Progenitor cell of endocrine pancreas (in vitro differentiated cells): ENCODE measurements at places on chromosomes 6 and 20. TPM values are rescaled to one million over a fixed set of nuclear protein-coding genes. Genes with fewer than 3 reads are reported as not detected.

GRCh38 chr6:80210618-80211017 is 104.1 kb downstream of the BCKDHB start:
- H3K4me1 ChIP-seq, result peaks cover 17% of the 10 kb centered on the region
- H3K4me3 ChIP-seq, result no peak overlapping the region
- peaks cover 7% of the 10 kb centered on the region for H3K36me3 ChIP-seq
- H3K27me3 ChIP-seq, result no peaks in the 10 kb centered on the region
- DNase-seq, result no peak
- peak overlapping the region; percentile 38 for H3K27ac ChIP-seq

GRCh38 chr6:163181666-163182180 is 232.8 kb upstream of the QKI start:
- no peaks in the 10 kb centered on the region for H3K36me3 ChIP-seq
- peaks cover 24% of the 10 kb centered on the region for H3K27me3 ChIP-seq
- no peak overlapping the region for H3K4me3 ChIP-seq
- DNase-seq, result no peak
- H3K27ac ChIP-seq, result no peak overlapping the region

DNA sequence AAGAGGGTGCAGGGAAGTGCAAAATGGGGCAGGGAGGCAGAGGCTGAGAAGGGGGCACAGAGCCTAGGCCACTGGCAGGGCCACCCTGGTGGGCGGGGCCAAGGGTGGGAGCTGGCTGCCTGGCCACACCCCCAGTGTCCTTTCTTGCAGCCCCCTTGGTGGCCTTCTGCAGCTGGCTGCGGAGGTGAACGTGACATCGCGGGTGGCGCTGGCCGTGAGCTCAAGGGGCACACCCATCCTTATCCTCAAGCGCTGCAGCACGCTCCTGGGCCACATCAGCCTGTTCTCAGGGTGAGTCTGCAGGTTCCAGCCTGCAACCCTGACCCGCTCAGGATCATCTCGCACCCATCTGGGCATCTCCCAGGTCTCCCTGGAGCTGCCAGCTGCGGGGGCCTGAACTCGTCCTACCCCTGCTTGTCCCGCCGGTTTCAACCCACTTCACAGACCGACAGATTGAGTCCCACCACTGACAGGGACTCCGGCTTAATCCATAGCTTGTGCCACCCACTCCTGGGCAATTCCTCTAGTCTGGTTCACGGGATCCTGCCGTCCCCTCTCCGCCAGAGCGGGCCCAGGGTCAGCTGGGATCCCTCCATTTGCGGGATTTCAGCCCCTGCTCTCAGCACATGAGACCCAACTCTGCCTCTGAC is 6.2 kb downstream of the BPIFB3 start:
- DNase-seq, result no peak
- H3K4me1 ChIP-seq, result no peaks in the 10 kb centered on the region
- no peaks in the 10 kb centered on the region for H3K36me3 ChIP-seq

GRCh38 chr6:1611322-1611571 is 1.5 kb downstream of the FOXC1 start:
- H3K4me3 ChIP-seq, result no peak overlapping the region
- DNase-seq, result no peak
- no peak overlapping the region for H3K27ac ChIP-seq
- peaks cover 12% of the 10 kb centered on the region for H3K4me1 ChIP-seq
- no peaks in the 10 kb centered on the region for H3K36me3 ChIP-seq

DNA sequence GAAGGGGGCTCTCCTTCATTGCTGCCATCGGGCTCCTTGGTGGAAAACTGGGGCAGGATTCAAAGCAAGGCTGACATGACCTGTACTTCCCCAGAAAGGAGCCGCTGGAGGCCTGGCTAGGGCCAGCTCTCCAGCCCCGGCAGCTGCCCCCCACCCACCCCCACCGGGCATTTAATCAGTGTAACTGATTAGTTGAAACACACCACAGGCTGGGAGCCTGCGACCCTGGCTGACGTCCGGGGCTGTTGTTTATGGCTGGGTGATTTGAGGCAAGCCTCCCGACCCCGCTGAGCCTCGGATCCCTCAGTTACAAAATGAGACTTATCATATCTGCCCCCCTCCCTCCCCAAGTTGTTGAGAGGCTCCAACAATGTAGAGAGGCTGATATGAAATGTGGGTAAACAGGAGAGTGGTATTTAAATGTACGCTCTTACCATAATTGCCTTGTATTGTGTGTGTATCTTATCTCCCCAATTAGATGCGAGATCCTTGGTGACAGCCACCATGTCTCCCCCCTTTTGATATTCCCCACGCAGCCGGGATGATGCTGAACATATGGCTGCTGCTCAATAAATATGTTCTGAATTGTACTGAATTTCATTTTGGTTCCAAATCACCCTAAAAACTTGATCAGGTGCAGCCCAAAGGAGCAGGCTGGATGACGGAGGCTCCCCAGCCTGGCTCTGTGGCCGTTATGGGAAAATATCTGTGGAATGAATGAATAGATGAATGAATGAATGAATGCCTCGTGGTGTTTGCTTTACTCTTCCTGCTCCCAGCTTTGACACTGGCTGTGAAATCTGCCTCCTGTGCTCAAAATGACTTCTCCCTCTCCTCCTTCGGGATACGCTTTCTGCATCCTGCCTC is 31.8 kb upstream of the APCDD1L start:
- no peaks in the 10 kb centered on the region for H3K36me3 ChIP-seq
- no peak overlapping the region for H3K27ac ChIP-seq
- peaks cover 17% of the 10 kb centered on the region for H3K4me1 ChIP-seq
- no peak overlapping the region for H3K4me3 ChIP-seq

DNA sequence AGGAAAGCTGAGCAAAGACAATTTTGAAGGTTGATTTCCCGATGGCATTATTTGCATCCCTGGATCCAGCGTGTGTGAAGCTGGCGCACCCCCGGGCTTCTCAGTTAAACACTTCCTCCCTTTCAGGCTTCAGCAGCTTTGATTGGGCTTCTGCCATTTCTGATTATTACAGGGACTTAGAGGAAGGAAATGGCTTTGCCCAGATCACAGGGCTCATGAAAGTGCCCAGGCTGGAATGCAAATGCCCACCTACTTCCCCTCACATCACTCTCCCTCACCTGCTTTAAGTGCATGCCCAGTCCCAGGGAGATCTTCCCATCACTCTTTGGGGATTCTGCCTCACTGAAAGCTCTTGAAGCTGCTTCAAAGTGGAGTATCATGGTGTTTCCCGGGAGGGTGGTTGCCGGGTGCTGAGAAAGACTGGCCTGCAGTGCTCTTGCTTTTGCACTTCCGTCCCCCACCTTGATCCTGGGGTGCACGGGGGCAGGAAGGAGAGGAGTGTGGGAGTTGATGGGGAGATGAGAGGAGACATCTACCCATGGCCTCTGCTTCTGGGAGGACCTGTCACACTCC is 28.3 kb downstream of the PHACTR3 start:
- no peak overlapping the region for H3K27ac ChIP-seq
- H3K4me1 ChIP-seq, result peaks cover 4% of the 10 kb centered on the region
- no peak overlapping the region for H3K4me3 ChIP-seq
- H3K27me3 ChIP-seq, result peaks cover 2% of the 10 kb centered on the region
- no peaks in the 10 kb centered on the region for H3K36me3 ChIP-seq
- DNase-seq, result no peak

- H3K36me3 ChIP-seq, result no peaks in the 10 kb centered on the region
- no peaks in the 10 kb centered on the region for H3K4me1 ChIP-seq
- peaks cover 24% of the 10 kb centered on the region for H3K27me3 ChIP-seq
Measured at GRCh38 chr20:24701027-24701426, 231.6 kb downstream of the SYNDIG1 start.

GRCh38 chr6:101395345-101395744 is 1.8 kb downstream of the GRIK2 start:
- DNase-seq, result no peak
- H3K4me3 ChIP-seq, result no peak overlapping the region
- peaks cover 16% of the 10 kb centered on the region for H3K4me1 ChIP-seq
- no peaks in the 10 kb centered on the region for H3K36me3 ChIP-seq

- no peak overlapping the region for H3K4me3 ChIP-seq
- DNase-seq, result no peak
- H3K36me3 ChIP-seq, result peaks cover 23% of the 10 kb centered on the region
- H3K27ac ChIP-seq, result no peak overlapping the region
- no peaks in the 10 kb centered on the region for H3K27me3 ChIP-seq
Measured at GRCh38 chr6:17622144-17622543, 22.0 kb downstream of the FAM8A1 start.

GRCh38 chr6:108661430-108661829 is 100.7 kb downstream of the FOXO3 start:
- peak overlapping the region; percentile 59 for H3K27ac ChIP-seq
- H3K36me3 ChIP-seq, result peaks cover 14% of the 10 kb centered on the region
- no peak overlapping the region for H3K4me3 ChIP-seq

GRCh38 chr6:138944412-138944811 is 43.6 kb downstream of the REPS1 start:
- no peak overlapping the region for H3K27ac ChIP-seq
- no peak for DNase-seq
- H3K36me3 ChIP-seq, result peaks cover 19% of the 10 kb centered on the region
- peaks cover 7% of the 10 kb centered on the region for H3K4me1 ChIP-seq
- no peak overlapping the region for H3K4me3 ChIP-seq

- H3K36me3 ChIP-seq, result peaks cover 1% of the 10 kb centered on the region
- DNase-seq, result no peak
- peaks cover 26% of the 10 kb centered on the region for H3K4me1 ChIP-seq
Measured at GRCh38 chr6:63644668-63645326, 9.2 kb downstream of the PHF3 start.

- H3K36me3 ChIP-seq, result no peaks in the 10 kb centered on the region
- no peak overlapping the region for H3K27ac ChIP-seq
- H3K27me3 ChIP-seq, result no peaks in the 10 kb centered on the region
- DNase-seq, result no peak
- H3K4me1 ChIP-seq, result peaks cover 3% of the 10 kb centered on the region
Measured at GRCh38 chr6:35973670-35974222, 50.7 kb downstream of the SLC26A8 start.

DNA sequence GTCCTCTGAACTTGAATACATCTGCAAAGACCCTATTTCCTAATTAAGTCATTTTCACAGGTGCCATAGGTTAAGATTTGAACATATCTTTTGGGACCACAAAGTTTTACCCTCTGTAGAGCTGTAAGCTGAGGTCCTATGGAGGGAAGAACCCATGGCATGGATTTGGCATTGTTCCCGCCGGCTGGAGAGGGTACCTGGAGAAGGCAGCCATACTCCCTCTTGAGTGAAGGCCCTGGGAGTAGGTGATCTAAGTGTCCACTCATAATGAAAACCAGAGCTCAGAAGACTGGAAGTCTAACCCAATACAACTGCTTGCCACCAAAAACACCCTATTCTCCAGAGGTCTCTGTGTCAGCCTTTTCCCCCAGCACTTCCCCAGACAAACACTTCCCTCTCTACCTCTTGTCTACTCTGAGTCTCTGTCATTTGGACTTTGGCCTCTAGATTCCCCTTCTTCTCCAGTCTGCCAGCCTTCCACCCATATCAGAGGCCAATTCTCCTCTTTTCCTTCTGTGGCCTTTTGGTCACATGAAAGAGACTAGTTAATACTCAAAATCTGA is 363.9 kb downstream of the MAFB start:
- H3K27me3 ChIP-seq, result peaks cover 2% of the 10 kb centered on the region
- DNase-seq, result no peak
- H3K4me1 ChIP-seq, result no peaks in the 10 kb centered on the region
- no peaks in the 10 kb centered on the region for H3K36me3 ChIP-seq
- H3K27ac ChIP-seq, result no peak overlapping the region

DNA sequence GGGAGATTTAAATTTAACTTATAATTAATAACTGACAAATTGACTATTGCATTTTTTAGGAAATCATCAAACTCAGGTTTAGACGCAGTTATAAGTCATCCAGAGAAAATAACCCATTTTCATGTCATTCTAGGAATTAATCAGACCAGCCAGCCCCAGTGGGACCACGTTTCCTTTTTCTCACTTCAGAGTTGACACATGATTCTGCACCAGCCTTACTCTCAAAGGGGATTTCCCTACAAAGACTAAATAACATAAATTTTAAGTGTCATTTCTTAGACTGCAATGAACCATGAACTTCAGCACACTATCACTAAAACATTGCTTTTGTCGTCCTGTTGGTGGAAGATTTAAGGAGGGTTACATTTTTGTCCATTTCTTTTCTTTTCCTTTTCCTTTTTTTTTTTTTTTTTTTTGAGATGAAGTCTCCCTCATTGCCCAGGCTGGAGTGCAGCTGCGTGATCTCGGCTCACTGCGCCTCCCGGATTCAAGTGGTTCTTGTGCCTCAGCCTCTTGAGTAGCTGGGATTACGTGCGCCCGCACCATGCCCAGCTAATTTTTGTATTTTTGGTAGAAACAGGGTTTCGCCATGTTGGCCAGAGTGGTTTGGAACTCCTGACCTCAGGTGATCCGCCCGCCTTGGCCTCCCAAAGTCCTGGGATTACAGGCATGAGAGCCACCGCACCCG is 3.6 kb downstream of the IPCEF1 start:
- no peak for DNase-seq
- no peaks in the 10 kb centered on the region for H3K36me3 ChIP-seq
- H3K4me3 ChIP-seq, result no peak overlapping the region
- H3K27ac ChIP-seq, result no peak overlapping the region
- no peaks in the 10 kb centered on the region for H3K27me3 ChIP-seq

- no peak overlapping the region for H3K27ac ChIP-seq
- H3K4me1 ChIP-seq, result peaks cover 5% of the 10 kb centered on the region
- H3K27me3 ChIP-seq, result no peaks in the 10 kb centered on the region
- no peak overlapping the region for H3K4me3 ChIP-seq
- no peak for DNase-seq
Measured at GRCh38 chr6:2589171-2589661, 161.5 kb downstream of the MYLK4 start.

SCRT2 gene
- total RNA-seq, result not detected in 2 replicates

LIN28B gene
- total RNA-seq, result 35.2 and 38.8 TPM in 2 replicates

PRICKLE4 gene
- 4.3 and 4.9 TPM in 2 replicates for total RNA-seq

BFSP1 gene
- total RNA-seq, result 4.2 and 4.8 TPM in 2 replicates

RIPOR3 gene
- 0.29 and 0.31 TPM in 2 replicates for total RNA-seq

IMPG1 gene
- not detected in 2 replicates for total RNA-seq

PRKN gene
- 4.5 and 4.6 TPM in 2 replicates for total RNA-seq

WFDC10B gene
- not detected in 2 replicates for total RNA-seq
